ENCODE measurements at places on chromosomes 1 and 21. TPM values are rescaled to one million over a fixed set of nuclear protein-coding genes. Genes with fewer than 3 reads are reported as not detected.

GRCh38 chr1:35377555-35377954 lies 109.0 kb downstream of the ZMYM4 start:
- DNase-seq, result peak; percentile 44

GRCh38 chr1:197252973-197253372 lies 15.1 kb upstream of the CRB1 start:
- no peak for DNase-seq

GRCh38 chr21:34736116-34736874 lies 67.5 kb downstream of the CLIC6 start:
- peak; percentile 81 for DNase-seq

DNA sequence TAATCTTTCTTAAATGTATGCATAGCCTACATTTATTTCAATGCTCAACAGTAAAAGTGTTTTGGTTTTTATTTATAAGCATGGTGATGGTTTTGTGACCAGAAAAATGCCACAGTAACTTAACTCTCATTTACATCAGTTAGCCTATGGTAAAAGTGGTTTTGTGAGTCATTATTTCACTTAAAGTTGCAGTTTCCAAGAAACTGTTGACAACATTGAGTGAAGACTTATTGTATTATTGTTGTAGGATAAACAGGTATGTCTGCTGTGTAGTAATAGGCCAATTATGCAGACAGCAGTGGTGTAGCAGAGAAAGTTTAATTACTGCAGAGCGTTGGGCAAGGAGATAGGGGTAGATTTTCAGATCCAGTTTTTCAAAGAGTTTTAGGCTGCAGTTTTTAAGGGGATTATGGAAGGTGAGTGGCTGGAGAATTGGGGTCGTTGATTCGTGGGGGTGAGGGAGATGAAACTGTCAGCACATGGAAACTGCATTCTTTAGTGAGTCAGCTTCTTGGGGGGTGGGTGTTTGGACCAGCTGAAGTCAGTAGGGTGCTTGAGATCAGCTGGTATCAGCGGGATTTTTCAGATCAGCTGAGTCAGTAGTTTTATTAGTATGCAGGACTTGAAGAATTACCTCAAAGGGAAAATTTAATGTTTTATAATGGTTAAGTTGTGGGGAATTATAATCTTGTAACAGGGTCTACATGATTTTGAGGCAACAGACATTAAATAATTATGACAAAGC lies 168.7 kb upstream of the FMN2 start:
- DNase-seq, result peak; percentile 7

GRCh38 chr1:8516278-8516777 lies 198.4 kb downstream of the SLC45A1 start:
- DNase-seq, result no peak

GRCh38 chr1:37479255-37480124 lies 5.1 kb downstream of the ZC3H12A start:
- DNase-seq, result peak; percentile 94

DNA sequence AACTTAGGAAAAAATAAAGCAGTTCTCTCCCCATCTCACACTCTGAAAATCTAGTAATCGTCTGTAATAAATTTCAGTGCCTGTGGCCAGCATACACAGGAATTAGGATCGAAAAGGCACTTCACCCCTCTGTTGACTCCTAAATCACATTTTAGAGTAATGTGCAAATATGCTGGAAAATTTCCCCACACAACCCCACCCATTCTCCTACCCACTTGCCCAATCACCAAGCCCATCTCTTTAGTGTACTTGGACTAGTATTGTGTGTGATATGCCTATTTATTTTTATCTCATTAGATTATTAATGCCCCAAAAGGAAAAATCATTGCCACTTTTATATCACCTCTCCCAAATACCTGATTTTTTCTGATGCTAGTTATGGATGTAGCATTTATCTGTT lies 323.3 kb downstream of the ASTN1 start:
- no peak for DNase-seq

DNA sequence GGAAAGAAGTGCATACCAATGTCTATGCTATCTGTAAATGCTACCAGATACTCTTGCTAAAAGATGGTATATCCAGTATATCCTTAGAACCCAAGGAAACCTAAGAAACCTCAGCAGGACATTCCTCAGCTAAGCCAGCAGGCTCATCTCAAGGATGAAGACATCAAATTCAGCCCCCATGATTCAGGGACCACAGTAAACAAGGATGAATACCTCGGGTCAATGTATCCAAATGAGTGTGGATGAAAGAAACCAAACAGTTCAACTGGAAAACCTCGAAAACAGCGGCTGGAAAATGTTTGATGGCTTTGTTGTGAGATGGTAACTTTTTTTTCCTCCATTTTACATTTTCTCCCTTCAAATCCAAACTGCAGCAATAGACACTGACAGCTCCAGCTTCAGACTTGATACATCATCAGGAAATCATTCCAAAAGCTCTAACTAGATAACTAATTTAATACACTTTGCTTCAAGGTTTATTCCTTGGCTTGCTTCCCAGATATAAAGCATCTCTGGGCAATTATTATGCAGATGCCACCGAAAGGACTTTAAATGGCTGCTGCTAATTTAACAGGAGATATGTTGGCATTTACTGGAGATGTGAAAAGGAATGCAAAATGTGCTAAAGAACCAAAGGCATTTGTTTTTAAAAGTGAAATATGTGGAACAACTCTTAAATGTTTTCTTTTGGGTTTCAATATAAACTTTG lies 73.6 kb downstream of the SMYD2 start:
- peak; percentile 48 for DNase-seq

DNA sequence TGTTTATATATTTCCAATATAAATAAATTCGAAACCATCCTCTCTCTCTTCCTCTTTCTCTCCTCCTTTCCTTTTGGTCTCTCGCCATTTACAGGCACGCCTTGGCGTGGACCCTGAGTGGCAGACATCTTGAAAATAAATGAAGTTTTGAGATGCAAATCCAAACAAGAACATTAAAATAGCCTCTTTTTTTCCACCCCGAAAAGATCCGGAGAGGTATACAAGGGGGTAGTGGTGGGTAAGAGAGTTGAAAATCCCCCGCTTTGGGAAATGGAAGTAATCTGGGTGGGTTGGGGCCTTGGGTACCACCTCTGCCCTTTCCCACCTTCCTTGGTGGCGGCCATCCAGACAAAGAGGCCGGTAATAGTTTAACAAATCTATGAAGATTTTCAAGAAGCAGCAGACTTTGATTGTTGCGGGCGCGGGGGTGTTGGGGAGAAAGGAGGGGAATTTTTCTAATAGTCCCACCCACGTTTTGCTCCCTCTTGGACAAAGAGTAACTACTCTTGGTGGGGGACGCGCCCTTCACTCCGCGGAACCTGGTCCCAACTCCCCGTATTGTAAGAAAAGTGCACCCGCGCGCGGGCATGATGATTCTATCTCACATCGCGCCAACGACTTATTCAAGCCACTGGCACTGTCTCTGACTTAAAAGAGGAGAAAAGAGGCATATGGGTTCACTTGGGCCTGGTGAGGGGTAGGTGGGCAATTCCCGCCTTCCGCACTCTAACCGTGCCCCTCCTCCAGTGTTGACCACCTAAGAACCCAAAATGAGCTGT lies 4.0 kb upstream of the FOXD3 start:
- no peak for DNase-seq

- no peak for DNase-seq
These were observed 283.1 kb downstream of the DSCAM start for GRCh38 chr21:40563900-40564299.

DNA sequence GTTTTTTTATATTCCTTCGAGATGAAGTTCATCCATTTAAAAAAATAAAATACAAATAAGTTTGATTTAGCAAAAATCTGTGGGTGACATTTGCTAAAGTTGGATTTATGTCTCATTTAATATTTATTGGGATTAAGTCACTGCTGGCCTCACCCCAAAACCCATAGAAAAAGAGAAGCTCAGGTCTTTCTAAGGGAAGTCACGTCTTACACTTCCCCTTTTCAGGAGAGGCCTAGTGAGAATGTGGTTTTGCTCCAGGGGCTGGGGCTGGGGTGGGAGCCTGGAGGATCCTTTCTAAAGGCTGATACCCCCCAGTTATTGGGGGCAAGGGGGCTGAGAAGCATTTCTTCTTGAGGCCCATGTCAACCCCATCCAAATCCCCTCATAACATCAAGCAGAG lies 300.3 kb downstream of the DSCAM start:
- DNase-seq, result no peak

DNA sequence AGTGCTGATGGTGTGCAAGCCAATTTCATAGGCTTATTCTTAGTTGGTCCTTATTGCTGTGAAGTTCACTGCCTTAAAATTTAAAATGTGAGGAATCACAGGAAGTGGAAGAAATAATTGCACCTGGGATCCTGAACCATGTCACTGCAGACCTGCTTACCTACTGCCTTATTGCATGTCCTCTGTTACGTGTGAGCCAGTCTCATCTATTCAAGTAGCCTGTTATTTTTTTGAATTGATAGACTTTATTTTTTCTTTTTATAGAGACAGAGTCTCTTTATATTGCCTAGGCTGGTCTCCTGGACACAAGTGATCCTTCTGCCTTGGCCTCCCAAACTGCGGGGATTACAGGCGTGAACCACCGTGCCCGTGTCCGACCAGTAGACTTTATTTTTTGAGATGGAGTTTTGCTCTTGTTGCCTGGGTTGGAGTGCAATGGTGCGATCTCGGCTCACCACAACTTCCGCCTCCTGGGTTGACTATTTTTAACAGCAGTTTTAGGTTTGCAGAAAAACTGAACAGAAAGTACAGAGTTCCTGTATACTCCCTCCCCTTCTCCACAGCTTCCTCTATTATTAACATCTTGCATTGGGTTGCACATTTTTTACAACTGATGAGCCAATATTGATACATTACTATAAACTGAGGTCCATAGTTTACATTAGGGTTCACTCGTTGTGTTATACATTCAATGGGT lies 14.0 kb upstream of the DISC1 start:
- DNase-seq, result no peak

- no peak for DNase-seq
These were observed 42.8 kb upstream of the ENAH start for GRCh38 chr1:225695578-225696337.

GRCh38 chr1:9004700-9005394 lies 21.4 kb downstream of the SLC2A7 start:
- DNase-seq, result peak; percentile 76

- peak; percentile 100 for DNase-seq
These were observed 15.5 kb downstream of the PI4KB start for GRCh38 chr1:151311589-151312331.

DNA sequence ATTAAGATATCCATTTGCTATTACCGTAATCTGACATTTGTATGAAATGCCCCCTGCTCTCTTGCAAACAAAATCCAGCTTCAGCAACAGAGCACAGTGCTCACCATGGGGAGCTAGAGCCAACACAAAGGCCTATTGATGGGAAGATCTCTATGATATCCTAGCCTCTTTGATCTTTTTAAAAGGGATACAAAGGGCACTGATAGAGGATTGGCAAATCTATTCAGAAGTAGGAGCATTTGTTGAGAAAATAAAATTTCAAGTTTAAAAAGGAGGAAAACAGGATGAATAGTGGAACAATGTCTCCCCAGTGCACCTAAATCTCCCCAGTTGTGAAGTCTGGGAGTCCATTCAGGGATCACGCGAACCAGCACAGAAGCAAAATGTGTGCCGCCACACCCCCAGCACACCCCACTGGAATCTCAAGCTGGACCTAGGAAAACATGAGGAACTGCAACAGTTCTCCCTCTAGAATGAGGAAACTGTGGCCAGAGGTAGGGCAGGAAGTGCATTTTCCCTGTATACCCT lies 32.2 kb downstream of the MRAP start:
- no peak for DNase-seq

- DNase-seq, result peak; percentile 54
These were observed 1.1 kb upstream of the GRHL3 start for GRCh38 chr1:24317956-24318614.

DNA sequence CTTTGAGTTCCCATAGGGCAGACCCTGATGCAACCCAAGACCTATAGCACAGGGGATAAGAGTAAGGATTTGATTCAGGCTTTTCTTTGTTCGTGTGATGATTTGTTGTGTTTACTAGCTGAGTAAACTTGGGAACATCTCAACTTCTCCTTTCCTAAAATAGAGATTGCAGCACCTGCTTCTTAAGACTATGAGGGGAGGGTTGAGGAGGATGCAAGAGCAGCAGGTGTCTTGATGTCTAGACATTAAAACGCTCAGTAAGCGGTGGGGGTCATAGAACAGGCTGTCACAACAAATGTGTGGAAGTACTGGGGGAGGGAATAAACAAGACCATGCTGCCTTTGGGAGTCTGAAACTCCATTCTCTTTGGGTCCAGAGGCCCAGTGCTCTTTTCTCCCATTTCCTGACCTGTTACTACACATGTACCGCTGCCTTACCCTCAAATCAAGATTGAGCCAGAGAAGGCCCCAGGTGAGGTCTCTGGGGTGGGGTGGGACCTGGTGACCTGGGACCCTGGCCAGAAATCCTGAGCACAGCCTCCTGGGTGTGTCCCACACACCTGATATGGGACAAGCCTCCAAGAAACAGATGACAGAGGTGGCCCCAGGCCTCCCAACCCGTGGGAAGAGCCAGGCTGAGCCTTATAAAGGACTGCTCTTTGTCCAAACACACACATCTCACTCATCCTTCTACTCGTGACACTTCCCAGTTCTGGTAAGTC lies at the start of gene S100A7A:
Gene S100A7A, plus strand, starts transcription at position 671 of the 721 bp plus-strand sequence. CDS start 1,563 bp downstream, outside the sequence.
- no peak for DNase-seq

GRCh38 chr1:59230622-59231021 lies 66.3 kb upstream of the FGGY start:
- DNase-seq, result peak; percentile 9

GRCh38 chr1:92832537-92833114 lies 786 bp downstream of the RPL5 start:
- DNase-seq, result no peak

DNA sequence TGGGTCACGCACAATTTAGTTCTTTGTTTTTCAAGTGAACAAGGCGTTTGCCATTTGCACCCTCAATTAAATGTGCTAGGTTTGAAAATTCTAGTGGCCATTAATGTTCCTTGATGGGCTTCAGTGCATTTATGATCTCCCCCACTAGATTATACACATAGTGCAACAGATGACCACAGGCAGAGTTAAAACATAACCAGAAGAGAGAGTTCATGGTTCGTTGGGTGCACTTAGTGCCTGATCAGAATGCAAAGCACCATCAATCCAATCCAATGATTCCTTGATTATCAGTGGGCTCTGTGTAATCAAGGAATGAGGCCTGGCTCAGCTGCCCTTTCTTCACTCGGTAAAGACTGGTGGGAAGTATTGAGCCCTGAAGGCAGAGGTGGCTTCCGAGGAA lies 334.5 kb downstream of the PRDM2 start:
- no peak for DNase-seq

- DNase-seq, result peak; percentile 49
These were observed 371.9 kb upstream of the SPAG17 start for GRCh38 chr1:118556936-118557335.

The CYP4Z1 gene
- not detected for total RNA-seq

The C1orf87 gene
- not detected for total RNA-seq

The SPRR5 gene
- total RNA-seq, result not detected

The CRYBG2 gene
- total RNA-seq, result 2.0 TPM

The CACNA1S gene
- total RNA-seq, result not detected

The HAX1 gene
- total RNA-seq, result 123 TPM

The PODN gene
- total RNA-seq, result not detected

The MTMR11 gene
- 6.1 TPM for total RNA-seq
